ENCODE measurements at places on chromosomes 7 and 10.
A peak's percentile ranks its signal among the peaks of the same experiment; 100 is the strongest.

DNA sequence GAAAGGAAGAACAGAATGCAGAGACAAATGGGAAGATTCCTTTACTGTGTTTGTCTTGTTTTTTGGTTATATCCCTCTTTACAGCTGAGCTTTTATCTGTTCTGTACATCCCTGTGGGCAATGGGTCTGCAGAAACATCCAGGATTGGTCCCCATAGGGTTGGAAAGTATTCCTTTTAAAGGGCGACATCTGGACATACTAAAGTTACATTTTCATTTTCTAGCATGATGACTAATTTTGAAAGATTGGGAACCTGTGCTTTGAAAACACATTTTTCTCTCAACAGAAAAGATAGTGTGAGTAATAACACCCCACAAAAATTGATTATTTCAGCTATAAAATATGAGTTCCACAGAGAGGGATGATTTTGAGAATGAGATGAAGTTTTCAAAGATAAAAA lies 435.8 kb downstream of the GPAM start:
- no peak for DNase-seq

GRCh38 chr7:16060502-16060901 lies 360.8 kb downstream of the CRPPA start:
- no peak for DNase-seq

DNA sequence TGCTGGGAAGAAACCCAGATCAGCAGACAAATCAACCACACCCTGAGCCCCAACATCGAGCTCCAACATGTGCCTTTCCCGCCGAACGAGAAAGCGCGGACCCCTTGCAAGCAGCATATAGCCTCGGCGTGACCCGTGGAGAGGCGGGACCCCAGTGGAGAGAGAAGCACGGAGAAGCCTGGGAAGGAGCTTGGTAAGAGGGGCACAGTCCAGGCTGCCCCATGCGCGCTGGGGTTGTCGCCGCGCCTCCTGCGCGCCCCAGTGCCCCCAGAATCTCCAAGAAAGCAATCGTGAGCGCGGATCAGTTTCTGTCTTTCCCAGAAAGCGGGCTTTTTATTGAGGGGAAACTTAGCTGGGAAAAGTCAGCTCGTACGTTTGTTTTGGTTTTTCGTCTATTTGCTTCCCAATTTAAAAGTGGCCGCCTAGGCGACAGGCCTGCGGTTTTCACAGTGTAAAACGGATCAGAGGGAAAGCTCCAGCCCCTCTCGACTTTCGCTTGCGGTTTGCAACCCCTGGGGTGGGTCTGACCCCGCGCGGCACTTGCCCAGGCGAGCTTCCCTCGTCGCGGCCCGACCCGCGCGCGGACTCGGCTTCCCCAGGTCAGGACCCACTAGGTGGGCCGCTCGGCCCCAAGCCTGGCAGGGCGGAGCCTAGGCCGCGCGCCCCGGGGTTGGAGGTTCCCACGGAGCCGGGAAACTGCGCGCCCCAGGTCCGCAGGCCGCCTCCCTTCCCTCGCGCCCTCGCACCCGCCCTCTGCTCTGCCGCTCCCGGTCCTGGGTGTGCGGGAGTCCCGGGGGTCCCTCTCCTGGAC lies 31.1 kb downstream of the SKIDA1 start:
- no peak for DNase-seq

- DNase-seq, result no peak
These were observed 39.0 kb upstream of the PTPRZ1 start for GRCh38 chr7:121833991-121834390.

GRCh38 chr7:54253036-54253373 lies 289.2 kb upstream of the VSTM2A start:
- no peak for DNase-seq

DNA sequence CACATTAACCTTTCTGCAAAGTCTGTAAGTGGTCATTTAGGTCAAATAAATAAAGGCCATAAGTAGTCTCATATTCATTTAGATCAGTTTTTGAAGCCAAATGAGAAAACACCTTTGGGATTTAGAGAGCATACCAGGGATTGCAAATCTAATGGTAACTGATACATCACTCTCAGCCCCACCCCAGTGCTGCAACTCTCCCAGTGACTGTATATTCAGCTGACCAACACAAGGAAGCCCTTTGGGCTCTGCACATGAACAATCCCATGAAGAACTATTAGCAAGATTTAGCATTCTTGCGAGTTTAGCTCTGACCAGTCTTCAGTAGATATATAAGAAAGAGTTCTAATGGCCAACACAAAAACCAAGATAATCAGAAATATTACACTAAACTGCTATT lies 252.3 kb downstream of the CSTF2T start:
- DNase-seq, result no peak

- DNase-seq, result no peak
These were observed 2.4 kb upstream of the FGFR2 start for GRCh38 chr10:121600611-121601010.

DNA sequence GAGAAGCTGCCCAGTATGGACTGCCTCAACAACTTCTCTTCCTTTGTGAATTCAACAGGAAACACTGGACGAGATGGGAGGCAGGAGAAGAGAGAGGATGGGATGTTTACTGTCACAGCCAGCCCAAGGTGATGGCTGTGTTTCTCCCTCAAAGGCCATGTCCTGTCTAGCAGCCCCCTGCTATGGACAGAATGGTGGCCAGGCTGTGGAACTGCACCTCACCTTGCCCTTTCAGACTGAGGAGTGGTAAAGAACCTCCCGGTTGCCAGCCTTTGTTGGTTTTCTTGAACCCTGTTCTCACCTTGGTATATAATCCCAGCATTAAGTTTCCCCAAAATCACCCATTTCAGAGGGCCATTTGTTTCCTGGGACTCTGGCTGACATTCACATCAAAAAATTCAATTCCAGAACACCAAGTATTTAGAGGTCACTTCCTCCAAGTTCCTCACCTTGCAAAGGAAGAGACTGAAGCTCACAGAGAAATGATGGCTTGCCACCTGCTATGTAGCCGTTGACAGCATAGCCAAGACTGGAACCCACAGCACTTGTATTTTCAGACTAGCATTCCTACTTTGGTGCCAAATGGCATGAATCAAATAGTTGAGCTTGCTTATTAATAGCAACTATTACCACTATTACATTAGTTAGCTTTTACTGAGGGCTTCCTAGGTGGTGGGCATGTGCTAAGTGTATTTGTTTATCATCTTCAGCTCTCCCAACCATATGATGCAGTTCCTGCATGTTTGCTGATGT lies 224.0 kb upstream of the GRB10 start:
- no peak for DNase-seq

GRCh38 chr10:112919721-112920120 lies 30.3 kb upstream of the TCF7L2 start:
- no peak for DNase-seq

DNA sequence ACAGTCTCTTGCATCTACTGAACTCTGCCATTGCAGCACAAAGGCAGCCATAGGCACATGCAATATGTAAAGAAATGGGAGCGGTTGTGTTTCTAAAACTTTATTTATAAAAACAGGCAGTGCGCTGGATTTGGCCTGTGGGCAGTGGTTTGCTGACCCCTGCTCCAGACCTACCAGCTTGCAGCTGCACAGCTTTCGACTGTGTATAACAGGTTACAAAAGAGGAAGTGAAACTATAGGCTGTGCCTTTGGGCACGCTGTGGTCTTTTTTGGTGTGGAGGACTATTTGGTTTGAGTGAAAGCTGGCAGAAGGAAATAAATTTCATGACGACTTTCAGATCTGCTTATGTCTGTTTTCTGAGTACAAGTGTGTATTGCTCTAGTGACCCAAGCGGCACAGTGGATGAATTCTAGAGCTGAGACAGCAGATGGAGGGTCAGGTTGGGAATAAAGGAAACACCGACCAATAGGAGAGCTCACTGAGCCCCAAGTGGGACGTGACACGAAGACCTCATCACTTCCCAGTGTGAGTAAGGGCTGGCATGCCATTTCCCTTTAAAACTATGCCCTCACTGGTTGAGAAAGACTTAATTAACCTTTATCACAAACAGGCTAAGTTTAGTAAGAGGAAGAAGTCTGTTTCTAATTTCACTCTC lies 152.7 kb downstream of the ANK3 start:
- DNase-seq, result no peak

DNA sequence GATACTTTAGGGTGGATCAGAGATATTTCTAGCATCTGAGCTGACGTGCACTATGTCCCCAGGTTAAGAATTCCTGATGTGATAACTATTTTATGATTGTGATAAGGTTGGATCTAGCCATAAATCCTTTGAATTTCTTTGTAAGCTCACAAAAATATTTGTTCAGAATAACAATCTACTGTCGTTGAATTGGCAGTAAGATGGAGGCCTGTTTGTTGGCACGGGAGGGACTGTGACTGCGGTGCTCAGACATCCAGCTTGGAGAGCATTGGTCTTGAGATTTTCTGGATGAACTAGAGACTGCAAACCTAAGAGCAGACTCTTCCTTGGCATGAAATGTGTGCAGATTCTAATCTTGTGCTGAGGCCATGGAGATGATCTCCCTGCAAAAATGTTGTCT lies 131.1 kb downstream of the LRRC4 start:
- no peak for DNase-seq

GRCh38 chr10:126654579-126654978 lies 15.9 kb downstream of the C10orf90 start:
- DNase-seq, result no peak

DNA sequence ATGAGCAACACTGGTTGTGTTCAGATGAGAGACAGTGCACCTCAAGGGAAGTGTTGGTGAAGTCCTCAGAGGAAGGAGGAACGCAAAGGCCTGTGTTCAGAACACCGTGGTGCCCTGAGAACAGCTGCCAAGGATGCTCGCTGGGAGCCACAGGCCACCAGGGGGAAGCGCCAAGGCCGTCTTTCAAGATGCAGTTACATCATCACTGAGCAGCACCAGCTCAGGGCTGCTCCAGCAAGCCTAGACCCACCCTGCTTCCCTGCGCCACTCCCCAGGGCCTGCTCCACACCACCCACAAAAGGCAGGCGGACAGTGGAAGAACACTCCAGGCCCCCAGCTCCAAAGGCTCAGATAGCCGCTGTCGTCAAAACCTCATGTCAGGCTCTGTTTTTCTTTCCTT lies 378.8 kb downstream of the DPP6 start:
- DNase-seq, result no peak

GRCh38 chr7:99631295-99632109 lies 14.8 kb downstream of the ZSCAN25 start:
- DNase-seq, result no peak

DNA sequence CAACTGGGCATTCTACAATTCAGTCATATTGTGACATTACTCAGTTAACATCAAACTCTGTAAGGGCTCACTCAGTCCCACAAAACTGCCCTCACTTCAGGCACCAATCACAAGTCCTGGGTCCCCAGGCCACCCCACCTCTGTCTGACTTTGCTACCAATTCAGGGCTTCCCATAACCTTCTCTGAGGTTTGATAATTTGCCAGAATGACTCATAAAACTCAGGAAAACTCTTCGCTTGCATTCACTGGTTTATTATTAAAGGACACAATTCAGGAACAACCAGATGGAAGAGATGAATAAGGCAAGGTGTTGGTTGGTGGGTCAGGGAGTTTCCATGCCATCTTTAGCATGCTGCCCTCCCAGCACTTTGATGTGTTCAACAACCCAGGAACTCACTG lies 41.3 kb downstream of the AVL9 start:
- DNase-seq, result no peak

GRCh38 chr10:98778277-98778759 lies 331.6 kb upstream of the HPS1 start:
- no peak for DNase-seq

GRCh38 chr7:140284062-140284461 lies 107.3 kb upstream of the KDM7A start:
- DNase-seq, result no peak

GRCh38 chr7:98463837-98464557 lies 63.1 kb upstream of the BAIAP2L1 start:
- DNase-seq, result no peak

DNA sequence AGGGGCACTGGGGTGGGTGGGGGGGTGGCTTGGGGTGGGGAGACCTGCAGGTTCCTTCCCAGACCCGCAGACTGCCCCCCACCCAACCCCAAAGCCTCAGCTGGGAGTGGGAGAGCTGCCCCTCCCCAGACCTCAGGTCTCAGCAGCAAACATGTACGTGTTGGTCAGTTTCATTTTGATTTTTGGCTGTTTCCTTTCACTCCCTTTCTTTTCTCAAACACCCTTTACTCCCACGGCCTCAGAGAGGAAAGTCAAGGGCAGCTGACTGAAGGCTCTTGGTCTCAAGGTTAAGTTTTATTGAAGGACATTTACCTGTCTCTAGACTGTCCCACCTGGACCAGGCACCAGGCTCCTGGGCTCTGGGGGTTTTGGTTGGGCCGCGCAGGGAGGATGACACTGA lies 34.1 kb upstream of the HSPB1 start:
- no peak for DNase-seq

DNA sequence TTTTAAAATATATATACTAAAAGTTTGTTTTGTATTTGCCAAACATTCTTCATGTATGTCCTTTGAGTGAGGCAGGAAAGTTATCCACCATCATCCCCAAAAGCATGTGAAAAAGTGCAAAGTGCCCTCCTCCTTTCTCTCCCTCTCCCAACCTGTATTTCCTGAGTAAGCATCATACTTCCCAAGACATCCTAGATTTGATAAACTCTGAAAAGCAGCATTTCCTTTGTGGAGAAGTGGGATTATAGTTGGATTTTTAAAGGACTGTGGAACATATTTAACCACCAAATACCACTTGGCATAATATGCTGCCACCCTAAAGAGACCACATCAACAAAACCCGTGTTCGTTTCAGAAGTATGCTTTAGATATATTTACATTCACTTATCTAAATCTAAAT lies 36.9 kb downstream of the NET1 start:
- DNase-seq, result no peak

- DNase-seq, result no peak
These were observed 5.2 kb downstream of the SFMBT2 start for GRCh38 chr10:7405637-7406036.

GRCh38 chr7:143380646-143381426 lies at the start of gene ZYX:
Gene ZYX (plus strand): TSS chr7:143381345. CDS start chr7:143381572, 227 bp downstream.
- peak; percentile 98 for DNase-seq

DNA sequence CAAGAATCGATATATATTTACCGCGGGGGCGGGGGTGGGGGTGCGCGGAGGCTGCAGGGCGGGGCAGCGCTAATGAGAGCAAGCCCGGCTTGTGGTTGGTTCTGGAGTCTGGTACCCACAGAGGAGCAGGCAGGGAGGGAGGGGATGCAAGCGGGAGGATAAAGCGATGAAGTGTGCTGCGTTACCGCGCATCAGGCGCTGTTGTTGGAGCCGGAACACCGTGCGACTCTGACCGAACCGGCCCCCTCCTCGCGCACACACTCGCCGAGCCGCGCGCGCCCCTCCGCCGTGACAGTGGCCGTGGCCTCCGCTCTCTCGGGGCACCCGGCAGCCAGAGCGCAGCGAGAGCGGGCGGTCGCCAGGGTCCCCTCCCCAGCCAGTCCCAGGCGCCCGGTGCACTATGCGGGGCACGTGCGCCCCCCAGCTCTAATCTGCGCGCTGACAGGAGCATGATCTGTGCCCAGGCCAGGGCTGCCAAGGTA lies at the start of gene HECW1:
Gene HECW1 (plus strand): TSS at position 189 of the 482 bp plus-strand sequence. CDS start 131,259 bp downstream, outside the sequence.
- no peak for DNase-seq

DNA sequence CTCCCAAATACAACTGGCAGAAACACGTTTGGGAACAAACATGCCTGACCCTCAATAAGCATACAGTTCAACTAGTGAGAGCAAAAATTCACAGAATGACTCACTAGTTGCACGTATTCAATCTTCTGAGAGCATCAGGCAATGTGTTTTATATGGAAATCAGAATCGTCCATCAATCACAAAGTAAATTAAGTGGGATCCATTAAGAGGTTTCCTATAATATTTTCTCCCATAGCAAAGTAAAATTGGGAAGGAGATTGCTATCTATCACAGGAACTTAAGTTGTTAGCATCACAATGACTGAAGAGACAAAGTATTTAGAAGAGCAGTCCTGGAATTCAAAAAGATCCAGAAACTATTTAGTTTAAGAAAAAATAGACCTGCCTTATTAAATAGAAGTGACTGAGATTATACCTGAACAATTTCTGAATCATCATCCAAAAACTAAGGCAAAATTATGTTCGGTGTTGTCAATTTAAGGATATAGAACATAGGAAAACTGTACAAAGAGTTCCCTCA lies 28.3 kb downstream of the INHBA start:
- DNase-seq, result no peak
